ENCODE measurements at places on chromosomes 3 and 15.

DNA sequence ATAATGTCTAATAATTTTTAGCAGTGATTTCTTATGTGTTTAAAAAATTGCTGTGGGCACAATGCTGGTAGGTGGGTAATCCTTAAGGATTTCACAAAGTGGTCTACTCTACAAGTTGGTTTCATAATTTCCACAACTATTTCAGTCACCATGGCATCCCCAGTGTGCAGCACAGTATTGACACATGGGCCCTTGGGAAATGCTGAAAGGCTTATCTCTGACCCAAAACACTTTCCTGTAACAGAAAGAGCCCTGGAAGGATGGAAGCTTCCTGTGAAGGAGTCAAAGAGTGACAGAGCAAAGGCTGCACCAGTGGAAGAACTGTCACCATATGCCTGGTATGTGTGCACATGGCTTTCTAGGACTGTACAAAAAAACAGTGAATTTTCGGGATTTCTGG, 153.7 kb downstream of the ANO10 start:
- no peak for DNase-seq

- DNase-seq, result no peak
Measured at GRCh38 chr15:80036071-80036470, 23.4 kb upstream of the ZFAND6 start.

DNA sequence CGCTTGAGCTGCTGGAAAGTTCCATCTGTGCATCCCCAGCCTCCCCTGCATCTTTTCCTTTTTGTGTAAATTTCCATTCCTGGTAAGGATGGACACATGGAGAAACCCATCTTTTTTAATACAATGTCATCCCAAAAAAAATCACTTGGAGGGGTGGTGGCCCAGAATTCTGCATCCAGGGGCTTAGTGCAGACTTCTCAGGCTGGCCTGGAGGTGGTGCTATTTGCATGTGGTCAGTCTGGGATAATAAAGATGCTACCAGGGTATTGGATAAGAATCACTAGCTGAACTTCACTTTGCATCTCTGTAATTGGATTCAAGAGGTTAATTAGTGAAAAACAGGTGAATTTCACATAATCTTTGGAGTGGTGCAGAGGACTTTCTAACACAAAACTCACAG, 1.8 kb upstream of the ZSCAN2 start:
- DNase-seq, result peak; percentile 54

DNA sequence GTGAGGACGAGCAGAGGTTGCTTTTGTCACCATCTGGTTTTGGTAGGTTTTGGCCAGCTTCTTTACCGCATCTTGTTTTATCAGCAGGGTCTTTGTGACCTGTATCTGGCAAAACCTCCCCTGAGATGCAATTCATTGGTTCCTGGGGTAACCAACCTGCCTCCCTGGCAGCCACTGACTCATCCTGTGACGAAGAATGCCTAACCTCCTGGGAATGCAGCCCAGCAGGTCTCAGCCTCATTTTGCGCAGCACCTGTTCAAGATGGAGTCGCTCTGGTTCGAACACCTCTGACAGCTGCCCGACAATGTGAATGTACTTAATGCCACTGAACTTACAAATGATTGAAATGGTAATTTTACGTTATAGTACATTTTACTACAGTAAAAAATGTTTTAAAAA, 6.8 kb upstream of the ADAMTS17 start:
- DNase-seq, result no peak

- DNase-seq, result no peak
Measured at GRCh38 chr15:42063122-42063848, 31.1 kb downstream of the PLA2G4D start.

GRCh38 chr15:67782691-67782991, 42.7 kb upstream of the SKOR1 start:
- DNase-seq, result no peak

GRCh38 chr3:78875851-78876250, 891.9 kb downstream of the ROBO1 start:
- no peak for DNase-seq

DNA sequence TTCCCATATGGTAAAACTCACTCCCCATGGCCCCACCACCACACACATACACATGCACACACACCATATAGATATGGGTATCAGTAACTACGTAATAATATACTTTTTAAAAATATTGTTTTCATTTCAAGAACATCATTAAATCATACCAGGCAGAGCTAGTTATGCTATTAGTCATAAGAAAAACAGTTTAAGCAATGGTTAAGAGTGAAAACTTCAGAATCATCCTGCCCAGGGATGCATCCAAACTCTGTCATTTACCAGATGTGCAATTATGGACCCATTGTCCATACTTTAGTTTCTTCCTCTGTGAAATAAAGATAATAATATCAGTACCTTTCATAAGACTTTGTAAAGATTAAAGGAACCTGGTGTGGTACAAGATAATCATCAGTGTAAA, 608.3 kb downstream of the RBMS3 start:
- no peak for DNase-seq

DNA sequence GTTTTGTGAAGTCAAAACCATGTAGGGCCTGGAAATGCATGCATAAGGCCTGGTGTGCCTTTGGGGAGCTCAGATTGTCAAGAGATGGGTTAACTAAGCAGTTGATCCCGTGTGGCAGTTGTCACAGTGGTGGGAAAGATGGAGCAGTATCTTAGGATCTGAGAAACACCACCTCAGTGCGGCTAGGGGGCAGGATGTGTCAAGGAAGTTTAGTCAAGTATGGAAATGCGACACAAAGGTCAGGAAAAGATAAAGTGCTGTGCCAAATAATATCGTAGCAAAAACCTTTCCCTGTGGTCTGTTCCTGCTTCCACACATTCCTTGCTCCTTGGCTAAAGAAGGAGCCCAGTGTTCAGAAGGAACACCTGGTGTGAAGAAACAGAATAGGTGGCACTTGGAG, 396.4 kb downstream of the EDEM1 start:
- DNase-seq, result no peak

DNA sequence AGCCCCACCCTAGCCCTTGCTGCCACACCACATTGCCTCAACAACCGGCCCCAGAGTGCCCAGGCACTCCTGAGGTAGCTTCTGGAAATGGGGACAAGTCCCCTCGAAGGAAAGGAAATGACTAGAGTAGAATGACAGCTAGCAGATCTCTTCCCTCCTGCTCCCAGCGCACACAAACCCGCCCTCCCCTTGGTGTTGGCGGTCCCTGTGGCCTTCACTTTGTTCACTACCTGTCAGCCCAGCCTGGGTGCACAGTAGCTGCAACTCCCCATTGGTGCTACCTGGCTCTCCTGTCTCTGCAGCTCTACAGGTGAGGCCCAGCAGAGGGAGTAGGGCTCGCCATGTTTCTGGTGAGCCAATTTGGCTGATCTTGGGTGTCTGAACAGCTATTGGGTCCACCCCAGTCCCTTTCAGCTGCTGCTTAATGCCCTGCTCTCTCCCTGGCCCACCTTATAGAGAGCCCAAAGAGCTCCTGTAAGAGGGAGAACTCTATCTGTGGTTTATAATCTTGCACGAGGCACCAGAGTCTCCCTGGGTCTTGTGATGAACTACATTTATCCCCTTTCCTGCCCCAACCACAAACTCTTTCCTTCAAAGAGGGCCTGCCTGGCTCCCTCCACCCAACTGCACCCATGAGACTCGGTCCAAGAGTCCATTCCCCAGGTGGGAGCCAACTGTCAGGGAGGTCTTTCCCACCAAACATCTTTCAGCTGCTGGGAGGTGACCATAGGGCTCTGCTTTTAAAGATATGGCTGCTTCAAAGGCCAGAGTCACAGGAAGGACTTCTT, 39.1 kb downstream of the MESD start:
- no peak for DNase-seq

- no peak for DNase-seq
Measured at GRCh38 chr3:63578858-63579257, 73.6 kb upstream of the SNTN start.

- no peak for DNase-seq
Measured at GRCh38 chr3:94175677-94176076, 112.8 kb downstream of the NSUN3 start.

DNA sequence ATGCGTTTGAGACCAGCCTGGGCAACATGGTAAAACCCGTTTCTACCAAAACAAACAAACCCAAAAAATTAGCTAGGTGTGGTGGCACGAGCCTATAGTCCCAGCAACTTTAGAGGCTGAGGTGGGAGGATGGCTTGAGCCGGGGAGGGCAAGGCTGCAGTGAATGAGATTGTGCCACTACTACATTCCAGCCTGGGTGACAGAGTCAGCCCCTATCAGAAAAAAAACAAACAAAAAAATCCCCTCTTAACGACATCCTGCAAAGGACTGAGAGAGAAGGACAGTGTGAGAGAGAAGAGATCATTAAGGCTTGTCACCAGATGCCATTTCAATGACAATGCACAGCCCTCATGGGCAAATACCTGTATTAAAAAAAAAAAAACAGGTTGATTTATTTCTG, 266.7 kb upstream of the ATP10A start:
- DNase-seq, result no peak

- no peak for DNase-seq
Measured at GRCh38 chr3:13075986-13076654, 2.9 kb upstream of the IQSEC1 start.

- no peak for DNase-seq
Measured at GRCh38 chr15:101049282-101049681, 130.1 kb downstream of the LRRK1 start.

DNA sequence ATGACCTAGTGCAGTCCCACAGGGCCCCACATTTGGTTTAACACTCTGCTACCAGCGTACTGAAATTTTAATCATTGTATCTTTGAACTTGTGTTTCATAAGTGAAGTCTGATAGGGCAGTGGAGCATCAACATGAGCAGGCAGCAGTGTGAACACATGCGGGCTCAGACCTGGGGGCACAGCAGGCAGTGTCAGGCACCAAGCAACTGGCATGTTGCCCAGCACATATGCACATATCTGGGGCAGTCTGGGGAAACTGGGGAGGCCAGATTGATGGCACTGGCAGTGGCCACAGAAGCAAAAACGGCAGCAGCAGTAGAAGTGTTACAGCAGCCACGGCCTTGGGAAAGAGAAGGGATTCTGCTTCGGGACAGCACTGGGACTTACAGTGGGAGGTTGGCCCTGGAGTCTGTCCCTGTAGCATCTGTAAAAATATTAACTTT, 353.9 kb upstream of the KCNMB2 start:
- DNase-seq, result no peak

- no peak for DNase-seq
Measured at GRCh38 chr15:50758712-50759205, 6.7 kb downstream of the SPPL2A start.
